Activated naive CD4-positive, alpha-beta T cell (primary cell): ENCODE measurements at places on chromosomes 11 and 22.

GRCh38 chr11:62340269-62340901 lies 3.1 kb downstream of the ASRGL1 start:
- DNase-seq = peak; percentile 28

DNA sequence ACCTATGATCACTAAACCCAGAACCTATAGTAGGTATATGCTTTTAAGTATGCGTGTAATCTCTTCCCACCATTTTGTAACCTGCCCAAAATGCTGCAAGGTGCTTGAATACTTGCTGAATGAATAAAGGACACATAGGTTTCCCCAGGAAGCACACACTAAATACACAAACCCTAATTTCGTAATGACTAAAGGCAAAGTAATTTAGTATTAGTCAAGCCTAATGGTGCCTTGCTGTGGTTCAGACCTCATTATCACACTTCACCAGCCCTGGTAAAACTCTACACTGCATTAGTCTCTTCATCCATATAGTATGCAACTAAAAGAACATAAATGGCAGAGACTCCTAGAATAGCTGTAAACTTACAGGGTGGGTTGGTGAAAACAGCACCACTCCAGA lies 289.0 kb upstream of the PITPNB start:
- no peak for DNase-seq

GRCh38 chr11:72584939-72585597 lies 89.2 kb downstream of the PDE2A start:
- DNase-seq = no peak

DNA sequence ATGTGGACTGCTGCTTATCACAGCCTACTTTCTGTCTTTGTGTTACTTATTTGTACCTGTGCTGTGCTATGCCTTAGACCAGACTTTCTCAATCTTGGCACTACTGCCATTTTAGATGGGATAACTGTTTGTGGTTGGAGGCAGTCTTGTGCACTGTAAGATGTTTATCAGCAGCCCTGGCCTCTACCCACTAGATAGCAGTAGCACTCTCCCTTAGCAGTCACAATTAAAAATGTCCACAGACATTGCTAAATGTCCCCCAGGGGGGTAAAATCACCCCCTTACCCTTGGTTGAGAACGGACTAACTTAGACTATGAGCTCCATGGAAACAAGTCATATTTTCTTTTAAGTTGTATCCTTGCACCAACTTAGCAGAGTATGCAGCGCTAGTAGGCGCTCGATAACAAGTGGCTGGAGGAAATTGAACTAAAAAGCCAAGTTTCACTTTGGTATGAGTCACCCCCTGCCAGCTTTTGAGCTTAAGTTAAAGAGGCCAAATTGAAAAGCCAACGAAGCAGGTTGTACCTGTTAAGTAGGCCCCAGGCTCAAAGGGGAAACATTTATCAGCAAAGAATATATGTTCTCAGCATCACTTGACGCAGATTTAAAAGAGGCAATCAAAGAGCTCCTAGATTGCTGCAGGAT lies 304.8 kb upstream of the SORL1-AS1 start:
- DNase-seq = no peak

DNA sequence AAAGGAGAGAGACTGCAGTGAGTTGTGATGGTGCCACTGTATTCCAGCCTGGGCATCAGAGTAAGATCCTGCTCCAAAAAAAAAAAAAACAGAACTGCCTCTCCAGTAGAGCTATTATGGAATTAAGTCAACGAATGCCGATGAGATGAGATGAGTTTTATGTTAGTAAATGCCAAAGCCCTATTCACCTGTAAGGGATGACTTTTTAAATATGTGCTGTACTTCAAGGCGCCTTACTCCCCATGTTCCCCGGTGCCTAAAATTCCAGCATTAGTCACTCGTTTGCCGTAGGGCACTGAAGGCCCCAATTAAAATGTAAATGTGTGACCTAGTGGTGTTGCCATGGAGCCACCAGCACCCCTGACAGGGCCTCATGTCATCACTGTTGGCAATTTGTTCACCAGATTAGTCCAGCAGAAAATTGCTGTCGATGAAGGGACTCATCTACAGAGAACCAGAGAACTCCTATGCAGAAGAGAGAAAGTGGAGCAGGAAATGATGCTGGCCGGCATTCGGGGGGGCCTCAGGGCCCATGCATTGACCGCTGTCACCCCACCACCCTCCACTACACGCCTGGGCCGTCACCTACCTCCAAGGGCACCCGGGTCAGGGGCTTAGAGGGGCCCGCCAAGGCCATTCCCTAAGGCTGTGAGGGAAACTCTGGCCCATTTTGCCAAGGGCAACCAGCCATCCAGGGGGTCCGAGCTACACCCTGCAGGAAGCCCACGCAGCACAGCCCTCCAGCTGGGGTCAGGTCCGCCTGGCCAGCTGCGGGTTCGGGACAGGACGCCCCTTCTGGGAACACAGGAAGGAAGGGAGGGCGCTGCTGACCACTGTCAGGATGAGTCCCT lies 17.8 kb downstream of the LIF start:
- DNase-seq = no peak

DNA sequence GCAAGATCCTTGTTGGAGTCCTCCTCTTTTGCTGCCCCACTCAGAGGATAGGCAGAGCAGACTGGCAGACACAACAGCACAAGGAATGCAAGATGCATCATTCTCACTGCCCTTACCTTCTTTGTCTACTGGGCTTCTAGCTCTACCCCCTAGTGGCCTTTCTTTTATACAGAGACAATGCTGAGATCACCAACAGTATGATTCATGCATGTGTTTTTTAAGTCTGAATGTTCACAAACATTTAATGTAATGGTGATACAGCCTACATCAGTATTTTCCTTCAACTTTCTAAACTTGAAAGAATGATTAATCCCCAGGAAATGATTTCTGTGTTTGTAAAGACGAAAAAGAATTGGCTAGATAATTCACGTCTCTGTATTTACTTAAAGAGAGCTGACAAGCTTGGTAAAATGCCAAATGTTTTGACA lies at the start of gene MMP10:
Gene MMP10, minus strand, starts transcription at position 138 of the 428 bp plus-strand sequence. Its CDS starts 37 bp downstream, at position 101.
- no peak for DNase-seq

GRCh38 chr11:12979928-12980689 lies 29.0 kb upstream of the RASSF10 start:
- no peak for DNase-seq

DNA sequence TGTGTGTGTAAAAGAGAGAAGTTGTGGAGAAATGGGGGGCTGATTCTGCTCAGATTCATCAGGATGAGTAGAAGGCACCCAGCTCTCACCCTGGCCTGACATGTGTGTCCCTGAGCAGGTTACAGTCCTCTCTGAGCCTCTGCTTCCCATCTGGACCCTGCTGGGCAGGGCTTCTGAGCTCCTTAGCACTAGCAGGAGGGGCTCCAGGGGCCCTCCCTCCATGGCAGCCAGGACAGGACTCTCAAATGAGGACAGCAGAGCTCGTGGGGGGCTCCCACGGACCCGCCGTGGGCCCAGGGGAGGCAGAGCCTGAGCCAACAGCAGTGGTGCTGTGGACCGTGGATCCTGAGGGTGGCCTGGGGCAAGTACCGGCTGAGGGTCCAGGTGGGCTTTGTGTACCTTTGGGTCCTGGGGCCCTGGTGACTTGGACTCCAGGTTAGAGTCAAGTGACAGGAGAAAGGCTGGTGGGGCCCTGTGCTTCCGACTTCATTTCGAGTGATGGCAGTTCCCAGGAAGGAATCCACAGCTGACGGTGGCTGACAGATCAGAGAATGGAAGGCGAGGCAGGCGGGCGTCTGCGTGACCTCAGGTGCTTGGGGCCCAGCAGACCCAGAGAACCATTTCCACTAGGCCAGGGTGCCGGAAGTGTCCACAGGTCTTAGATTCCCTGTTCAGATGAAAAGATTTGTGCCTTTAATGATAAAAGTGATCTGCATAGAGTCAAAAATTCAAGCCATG lies 21.9 kb downstream of the NEAT1 start:
- DNase-seq = no peak

DNA sequence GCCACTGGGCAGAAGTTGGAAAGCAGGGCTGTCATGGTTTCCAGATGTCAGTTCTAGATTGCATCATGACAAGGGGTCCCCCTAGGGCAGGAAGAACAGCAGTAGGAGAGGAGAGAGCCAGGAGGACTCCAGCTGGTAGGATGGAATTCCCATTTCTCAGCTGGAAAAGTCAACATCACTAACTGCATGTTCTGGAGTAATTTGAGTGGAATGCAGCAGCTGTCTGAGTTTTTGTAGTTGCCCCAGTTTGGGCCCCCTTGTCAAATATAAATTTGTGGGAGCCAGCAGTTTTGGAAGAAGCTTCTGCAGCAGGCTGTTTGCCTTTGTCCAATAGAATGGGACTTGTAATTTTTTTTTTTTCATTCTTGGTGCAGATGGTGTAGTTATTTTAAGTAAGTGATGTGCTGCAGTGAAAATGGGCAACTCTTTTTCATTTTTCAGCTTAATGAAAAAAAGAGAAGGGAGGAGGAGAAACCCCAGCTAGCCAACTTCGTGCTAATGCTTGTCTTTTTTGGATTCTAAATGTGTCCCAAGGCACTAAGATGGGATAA lies 86.9 kb downstream of the LDLRAD3 start:
- no peak for DNase-seq

DNA sequence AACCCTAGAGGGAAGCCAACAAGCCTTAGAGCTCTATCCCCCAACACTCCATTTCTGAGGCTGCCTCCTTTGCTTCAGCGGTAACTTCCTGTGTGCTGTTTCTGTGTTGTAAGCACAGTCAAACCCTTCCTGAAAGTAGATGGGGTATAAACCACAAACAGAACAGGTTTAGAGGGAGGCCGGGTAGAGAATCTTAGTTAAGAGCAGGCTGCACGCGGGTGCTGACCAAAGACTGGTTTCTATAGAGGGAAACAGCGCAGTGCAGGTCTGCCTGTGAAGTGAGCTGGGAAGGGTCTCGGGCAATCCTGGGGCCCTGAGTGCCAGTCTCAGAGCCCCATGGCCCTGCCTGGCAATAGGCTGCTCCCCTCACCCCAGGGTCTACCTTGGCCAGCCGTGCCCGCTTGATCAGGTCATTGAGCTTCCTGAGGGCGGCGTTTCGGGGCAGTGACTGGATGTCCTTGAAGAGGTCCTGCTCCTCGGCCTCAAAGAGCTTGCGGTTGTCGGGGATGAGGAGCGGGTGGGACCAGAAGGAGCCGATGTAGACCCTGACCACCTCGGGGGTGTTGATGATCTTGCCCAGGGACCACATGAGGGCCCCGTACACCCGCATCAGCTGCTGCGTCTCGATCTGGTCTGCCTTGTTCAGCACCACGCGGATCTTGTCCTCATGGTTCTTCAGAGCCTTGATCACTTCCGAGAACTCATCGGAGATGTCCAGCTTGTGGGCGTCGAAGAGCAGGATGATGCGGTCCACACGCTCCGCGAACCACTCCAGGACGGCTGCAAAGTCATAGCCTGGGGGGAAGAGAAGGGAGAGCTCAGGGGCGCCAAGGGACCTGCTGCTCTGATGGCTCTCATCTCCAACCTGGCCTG lies 15.3 kb upstream of the CDC42BPG start:
- DNase-seq = no peak

GRCh38 chr11:94519478-94520084 lies 7.3 kb downstream of the C11orf97 start:
- DNase-seq = no peak

DNA sequence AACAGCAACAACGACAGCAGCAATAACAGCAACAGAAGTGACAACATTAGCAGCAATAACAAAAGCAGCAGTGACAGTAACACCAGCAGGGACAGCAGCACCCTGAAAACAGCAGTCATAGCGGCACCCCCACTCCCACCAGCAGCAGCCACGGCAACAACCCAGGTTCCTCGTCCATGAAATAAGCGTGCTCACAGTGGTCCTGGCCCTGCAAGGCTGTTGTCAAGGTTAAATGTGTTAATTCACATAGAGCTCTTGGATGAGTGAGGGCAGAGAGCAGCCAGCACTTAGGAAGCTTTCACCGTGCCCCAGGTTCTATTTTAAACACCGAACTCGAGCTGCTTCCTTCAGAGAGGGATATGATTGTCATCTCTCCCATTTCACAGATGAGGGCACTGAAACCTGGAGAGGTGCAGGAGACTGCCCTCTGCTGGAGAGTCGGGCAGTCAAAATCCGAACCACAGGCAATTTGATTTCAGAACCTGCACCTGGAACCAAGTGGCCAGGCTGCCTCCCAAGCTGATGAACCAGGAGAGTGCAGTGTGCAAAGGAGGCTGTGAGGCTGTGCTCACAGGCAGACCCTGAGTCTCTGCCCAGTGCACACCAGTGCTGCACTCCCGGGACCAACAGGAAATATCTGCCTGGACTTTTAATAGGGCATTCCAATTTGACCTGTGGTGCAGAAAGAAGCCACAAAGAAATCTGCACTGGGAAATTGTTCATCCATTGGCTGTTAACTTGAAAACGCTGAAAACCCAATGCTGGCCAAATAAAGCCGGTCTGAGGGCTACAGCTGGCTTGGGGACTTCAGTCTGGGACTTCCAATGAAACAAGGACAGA lies 22.9 kb upstream of the FGF3 start:
- DNase-seq = no peak

- DNase-seq = no peak
Measured at GRCh38 chr11:68698993-68699392, 14.6 kb downstream of the GAL start.

- DNase-seq = no peak
Measured at GRCh38 chr22:30038219-30038618, 42.0 kb upstream of the HORMAD2 start.

DNA sequence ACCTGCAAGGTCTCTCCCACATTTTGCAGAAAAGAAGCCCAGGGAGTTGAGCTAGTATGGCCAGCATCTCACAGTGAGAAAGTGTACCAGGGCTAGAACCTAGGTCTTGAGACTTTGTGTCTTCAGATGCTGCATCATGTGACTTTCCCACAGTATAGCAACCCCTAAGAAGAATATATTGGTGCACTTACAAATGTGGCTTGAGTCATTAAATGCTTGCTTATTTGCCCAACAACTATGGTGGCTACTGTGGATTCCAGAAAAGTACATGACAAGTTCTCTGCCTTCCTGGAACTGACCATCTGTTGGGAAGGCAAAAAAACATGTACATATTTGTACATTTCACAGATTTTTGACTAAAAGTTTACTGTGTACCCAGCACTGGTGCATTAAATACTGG lies 55.0 kb downstream of the POLD3 start:
- no peak for DNase-seq

- DNase-seq = no peak
Measured at GRCh38 chr11:46143049-46143806, 22.0 kb upstream of the PHF21A start.

GRCh38 chr11:82865841-82866240 lies 34.4 kb downstream of the PRCP start:
- DNase-seq = no peak

GRCh38 chr22:23882370-23882769 lies 11.8 kb upstream of the MIF start:
- DNase-seq = no peak

- DNase-seq = no peak
Measured at GRCh38 chr11:112795911-112796649, 165.1 kb upstream of the NCAM1 start.
